Right ventricle myocardium inferior (tissue), 1 donor: ENCODE measurements at places on chromosomes 2 and 18. TPM values are rescaled to one million over a fixed set of nuclear protein-coding genes. Genes with fewer than 3 reads are reported as not detected.
A peak's percentile ranks its signal among the peaks of the same experiment; 100 is the strongest.

TUBA4B gene
- not detected for total RNA-seq

- DNase-seq, result no peak
Measured at GRCh38 chr2:128808462-128809258, 490.0 kb upstream of the HS6ST1 start.

DNA sequence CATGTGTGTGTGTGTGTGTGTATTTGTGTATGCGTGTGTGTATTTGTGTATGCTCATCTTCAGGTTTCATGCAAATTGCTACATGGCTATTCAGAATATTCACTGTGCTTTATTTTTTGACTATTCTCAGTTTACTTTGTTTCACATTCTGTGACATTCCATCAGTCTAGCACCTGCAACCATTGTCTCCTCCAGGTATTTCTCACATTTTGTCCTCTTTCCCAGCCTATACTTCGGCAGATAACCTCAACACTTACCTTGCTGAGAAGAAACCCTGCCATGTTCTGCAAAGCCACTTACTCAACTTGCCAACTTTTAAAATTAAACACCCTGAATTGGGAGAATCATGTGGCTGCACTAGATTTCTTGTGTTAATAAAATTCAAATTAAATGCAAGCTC lies 135.4 kb upstream of the REG3A start:
- DNase-seq, result no peak

DNA sequence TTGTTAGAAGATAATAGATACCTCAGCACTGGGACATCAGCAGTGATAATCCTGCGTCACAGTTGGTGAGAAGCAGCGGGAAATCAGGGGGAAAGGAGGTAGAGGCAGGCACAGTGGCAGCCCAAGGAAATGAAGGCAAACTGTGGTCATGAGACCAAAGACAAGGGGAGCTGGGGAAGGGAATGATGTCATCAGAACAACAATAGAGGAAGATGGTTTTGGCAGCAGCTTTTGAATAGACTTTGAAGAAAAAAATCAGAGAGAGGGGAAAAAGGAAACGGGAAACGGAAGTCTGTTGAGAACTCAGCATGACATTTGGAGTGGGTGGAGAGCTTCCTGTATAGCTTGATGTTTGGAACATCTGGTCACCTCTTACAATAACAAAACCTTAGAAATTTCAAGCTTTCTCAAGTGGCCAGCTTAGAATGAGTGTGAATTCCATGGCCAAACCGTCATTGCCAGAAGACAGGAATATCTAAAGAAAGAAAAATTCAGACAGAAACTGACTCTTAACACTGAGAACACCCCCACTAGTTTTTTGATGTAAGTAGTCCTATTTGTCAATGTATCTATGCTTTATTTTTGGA lies 18.4 kb upstream of the YES1 start:
- no peak for DNase-seq

CDH2 gene
- total RNA-seq, result 293 TPM

VIT gene
- 21.6 TPM for total RNA-seq

DNA sequence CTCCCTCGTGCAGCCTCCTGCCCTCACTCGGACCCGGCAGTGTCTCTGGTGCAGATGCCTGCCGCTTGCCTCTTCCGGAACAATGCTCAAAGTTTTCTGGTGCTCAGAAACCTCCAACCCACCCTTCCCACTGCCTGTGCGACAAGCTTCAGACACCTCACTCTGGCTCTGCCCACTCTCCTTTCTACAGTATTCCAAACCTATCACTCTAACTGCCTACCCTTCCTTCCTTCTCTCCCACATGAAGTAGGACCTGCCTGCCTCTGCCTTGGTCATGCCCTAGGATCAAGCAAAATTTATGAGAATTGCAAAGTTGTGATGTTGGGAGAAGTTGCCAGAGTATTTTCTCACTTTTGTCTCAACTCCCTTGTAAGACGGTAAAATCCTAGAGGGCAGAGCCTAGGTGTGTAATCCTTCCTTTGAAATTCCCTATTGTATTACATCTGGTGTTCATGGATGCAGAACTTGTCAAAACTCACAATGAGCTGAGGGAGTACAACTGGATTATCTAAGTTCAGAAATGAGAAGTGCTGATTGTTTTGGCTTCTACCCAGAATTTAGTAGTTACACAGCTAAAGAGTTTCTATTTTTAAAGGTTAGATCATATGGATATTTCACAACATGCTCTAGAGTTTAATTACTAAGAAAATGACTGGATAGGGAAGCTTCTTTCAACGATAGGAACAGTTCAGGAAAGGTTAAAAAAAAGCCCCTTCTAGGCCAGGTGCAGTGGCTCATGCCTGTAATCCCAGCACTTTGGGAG lies 7.2 kb downstream of the NPC1 start:
- no peak for DNase-seq

- no peak for DNase-seq
Measured at GRCh38 chr2:79660557-79660956, 147.7 kb downstream of the CTNNA2 start.

GRCh38 chr2:112962308-112963175 lies 15.3 kb upstream of the IL36G start:
- DNase-seq, result no peak

ACOXL gene
- total RNA-seq, result not detected

GRCh38 chr2:204175552-204176271 lies 239.1 kb downstream of the ICOS start:
- DNase-seq, result no peak

KYNU gene
- total RNA-seq, result 1.1 TPM

GAREM2 gene
- total RNA-seq, result 1.4 TPM

DNA sequence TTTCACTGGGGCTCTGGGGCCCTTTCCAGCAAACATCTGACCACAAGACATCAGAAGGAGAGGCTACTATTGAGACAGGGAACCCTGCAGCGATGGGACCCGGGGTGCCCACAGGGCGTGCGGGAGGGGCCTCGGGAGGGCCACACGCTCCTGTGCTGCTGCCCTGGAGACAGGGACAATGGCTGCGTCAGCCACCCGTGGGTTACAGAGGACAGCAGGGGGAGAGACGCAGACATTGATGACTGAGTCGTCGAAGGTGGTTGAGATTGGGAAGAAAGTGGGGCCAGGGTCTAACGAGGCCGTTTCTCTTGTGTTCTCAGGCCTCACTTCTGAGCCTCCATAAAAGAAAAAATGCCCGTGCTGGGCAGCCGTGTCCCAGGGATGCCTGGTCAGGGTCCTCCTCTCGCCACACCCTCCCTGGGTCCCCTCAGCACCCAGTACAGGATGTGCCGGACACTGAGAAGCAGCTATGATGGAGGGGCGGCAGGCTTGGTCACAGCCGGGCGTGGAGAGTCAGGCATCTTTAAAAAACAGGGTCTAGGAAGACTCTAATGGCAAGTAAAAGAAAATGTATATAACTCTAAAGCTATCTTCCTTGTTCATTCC lies 73.9 kb downstream of the NDUFA10 start:
- DNase-seq, result peak; percentile 20

ABCB11 gene
- total RNA-seq, result 0.32 TPM

DNA sequence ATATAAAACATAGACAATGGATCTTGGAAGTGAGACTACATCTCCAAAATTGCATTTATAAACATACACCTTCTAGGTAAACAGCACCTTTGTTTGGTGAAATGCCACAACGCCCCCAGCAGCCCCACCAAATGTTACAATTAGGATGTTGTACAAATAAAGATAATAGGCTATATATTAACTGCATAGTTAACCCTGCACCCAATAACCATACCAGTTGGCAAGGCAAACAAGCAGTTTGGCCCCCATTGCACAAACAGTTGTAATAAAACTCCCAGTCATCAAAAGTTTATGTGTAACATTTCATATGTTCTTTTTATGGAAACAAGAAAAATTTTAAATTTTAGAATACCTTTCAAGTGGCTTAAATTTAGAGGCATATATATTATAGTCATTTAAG lies 67.3 kb downstream of the PRPF40A start:
- DNase-seq, result no peak

CFC1 gene
- total RNA-seq, result not detected

GLI2 gene
- total RNA-seq, result 2.2 TPM

GRCh38 chr2:172248381-172248780 lies 145.7 kb upstream of the DLX2 start:
- no peak for DNase-seq

GRCh38 chr18:7325126-7325430 lies 94.2 kb downstream of the LRRC30 start:
- no peak for DNase-seq

GRCh38 chr2:7906431-7906830 lies 775.4 kb upstream of the ID2 start:
- no peak for DNase-seq

DNA sequence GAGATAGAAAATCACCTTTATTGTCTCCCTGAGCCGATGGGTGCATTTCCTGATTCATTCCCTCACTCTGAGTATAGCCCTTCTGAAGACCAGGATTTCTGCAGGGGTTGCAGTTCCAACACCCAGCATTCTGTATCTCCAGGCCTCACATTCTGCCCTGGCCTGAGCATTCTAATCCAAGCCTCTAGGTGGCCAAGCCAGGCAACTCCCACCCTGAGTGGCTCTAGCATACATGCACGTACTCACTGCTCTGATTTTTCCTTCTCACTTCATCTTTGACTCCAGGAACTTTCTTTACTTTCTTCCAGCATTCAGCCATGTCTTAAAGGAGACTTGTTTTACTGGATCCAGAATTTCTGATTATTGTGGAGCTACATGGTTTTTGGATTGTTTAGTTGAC lies 100.7 kb upstream of the STK39 start:
- no peak for DNase-seq

KCMF1 gene
- 87.5 TPM for total RNA-seq

- DNase-seq, result peak; percentile 71
Measured at GRCh38 chr2:182866461-182867406, at the start of gene FRZB. TSS of gene FRZB (minus strand) at chr2:182866637. CDS start at chr2:182866552, 85 bp downstream.

- DNase-seq, result no peak
Measured at GRCh38 chr2:230949966-230950873, 25.2 kb upstream of the GPR55 start.

DNA sequence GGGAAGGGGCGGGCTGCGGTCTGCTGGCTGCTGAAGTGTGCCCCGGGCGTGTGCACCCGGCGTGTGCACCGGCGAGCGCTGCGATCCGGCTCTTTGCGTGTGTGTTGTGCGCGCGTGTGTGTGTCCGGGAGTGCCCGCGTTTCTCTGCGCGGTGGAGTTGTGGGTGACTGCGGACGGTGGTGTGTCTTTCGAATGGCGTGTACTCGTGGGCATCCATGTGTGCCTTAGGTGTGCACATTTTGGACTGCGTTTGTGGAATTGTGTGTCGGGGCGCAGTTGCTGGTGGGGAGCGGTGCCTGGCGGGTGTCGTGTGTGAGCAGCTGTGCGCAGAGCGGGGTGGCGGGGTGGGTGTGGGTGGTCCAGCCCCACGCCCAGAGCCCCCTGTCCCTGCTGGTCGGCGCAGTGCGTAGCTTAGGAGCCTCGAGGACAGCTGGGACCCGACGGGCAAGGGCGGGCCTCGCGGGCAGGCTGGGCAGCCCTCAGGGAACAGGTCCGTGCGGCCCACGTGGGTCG lies 533 bp downstream of the HPCAL1 start:
- peak; percentile 75 for DNase-seq

GRCh38 chr2:43426305-43427031 lies 169.4 kb downstream of the THADA start:
- DNase-seq, result no peak

LDLRAD4 gene
- total RNA-seq, result 29.6 TPM

DUSP19 gene
- 12.1 TPM for total RNA-seq

DNA sequence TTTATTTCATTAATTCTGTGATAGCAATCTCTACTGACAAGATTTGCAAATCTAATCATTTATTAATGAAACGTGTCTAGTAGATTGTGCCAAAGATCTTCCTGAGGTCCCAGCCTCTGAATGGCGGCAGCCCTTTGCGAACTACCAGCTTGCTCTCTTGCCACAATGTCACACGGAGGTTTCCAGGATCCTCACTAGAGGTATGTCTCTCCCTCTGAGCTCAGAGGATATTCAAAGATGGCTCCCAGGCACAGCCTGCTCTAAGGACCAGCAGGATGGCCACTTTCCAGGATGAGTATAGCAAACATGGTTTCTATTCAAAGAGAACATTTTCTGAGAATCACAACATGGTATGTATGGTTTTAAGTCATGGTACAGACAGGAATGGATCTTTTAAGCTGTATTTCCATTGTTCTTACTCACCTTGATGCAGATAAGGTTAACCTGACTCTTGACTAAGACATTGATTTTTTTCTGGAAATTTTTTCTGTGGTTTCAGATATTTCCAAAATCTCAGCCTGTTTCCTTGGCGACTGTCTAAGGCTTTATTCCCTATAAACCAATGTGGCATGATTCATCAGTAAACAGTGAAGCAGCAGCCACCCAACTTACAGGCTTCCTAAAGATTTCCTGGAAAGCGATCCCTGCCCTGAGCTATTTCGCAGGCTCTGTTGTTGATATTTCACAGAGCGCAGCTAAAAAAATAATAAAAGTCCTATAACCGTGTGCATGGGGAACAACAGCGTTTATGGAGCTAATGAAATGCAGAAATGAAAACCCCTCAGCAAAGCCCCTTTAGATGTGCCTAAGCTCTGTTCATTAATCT lies 54.1 kb upstream of the KLF7 start:
- DNase-seq, result no peak

ZC3H15 gene
- 27.2 TPM for total RNA-seq

- no peak for DNase-seq
Measured at GRCh38 chr2:61111708-61112107, 46.0 kb downstream of the SANBR start.

DNA sequence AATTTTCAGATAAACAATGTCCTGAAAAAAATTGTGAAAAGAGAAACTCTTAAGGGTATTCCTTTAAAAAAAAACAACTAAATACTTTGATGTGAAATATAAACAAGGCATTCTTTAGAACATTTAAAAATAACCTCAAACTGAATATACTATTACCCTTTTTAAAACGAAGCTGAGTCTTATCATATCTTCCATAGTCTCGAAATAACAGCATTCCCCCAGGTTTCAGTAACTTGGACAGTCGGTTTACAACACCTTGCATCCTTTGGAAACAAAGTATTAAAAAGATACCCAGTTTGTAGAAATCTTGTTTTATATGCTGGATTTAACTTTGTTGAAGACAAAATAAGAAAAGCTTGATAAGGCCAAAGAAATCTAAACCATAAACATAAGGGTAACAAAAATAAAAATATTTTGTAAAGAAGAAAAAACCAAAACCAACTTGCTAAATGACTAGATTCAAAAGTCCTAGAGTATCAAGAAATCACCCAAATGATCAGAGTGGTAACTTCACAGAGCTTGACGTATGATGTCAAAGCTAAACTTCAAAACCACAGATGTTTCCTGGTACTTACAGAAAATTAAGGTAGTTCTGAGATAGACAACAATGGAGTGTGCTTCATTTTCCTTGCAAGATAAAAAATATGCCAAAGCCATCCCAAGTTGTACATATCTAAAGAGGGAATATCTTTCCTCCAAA lies 107.8 kb downstream of the METTL8 start:
- no peak for DNase-seq

- no peak for DNase-seq
Measured at GRCh38 chr2:104690255-104690984, 163.5 kb upstream of the POU3F3 start.

- DNase-seq, result no peak
Measured at GRCh38 chr2:198054299-198054698, 249.9 kb downstream of the PLCL1 start.

- DNase-seq, result no peak
Measured at GRCh38 chr18:60044290-60045006, 144.7 kb downstream of the PMAIP1 start.

ARHGAP25 gene
- 9.4 TPM for total RNA-seq
